Inflammatory macrophage treated with lipopolysaccharide for 1 hour (primary cell): ENCODE measurements at places on chromosomes 2 and 18.

GRCh38 chr2:49715597-49715996 is 561.3 kb upstream of the FSHR start:
- DNase-seq, result no peak

DNA sequence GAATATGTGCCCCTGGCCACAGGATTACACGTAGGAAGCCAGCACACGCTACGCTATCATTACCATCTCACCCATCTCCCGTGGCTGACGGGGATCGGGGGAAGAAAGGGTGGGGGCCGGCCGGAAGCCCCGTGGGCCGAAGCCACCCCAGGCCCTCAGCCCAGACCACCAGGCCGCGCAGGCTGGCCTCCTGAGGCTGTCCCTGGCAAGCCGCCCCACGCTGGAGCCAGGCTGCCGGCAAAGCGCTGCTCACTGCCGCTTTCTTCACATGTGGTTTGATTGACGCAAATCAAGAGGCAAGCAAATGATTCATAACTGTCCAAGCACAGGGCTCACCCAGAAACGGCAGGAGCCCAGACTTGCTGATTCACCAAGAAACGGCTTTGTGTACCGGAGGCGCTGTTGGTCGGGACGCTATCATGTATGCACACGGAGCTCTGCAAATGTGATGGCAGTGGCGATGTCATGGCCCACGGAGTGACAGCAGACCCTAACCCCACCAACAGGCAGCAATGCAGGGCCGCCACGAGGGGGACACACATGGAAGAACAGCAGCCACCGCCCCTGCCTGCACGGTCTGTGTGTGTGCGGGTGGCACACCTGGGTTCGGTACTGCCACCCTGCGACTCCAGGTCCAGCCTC is 125.7 kb downstream of the HDAC4 start:
- DNase-seq, result peak; percentile 92

GRCh38 chr2:233353101-233353768 is 1.1 kb upstream of the DGKD start:
- no peak for DNase-seq

- no peak for DNase-seq
These were observed 322.6 kb downstream of the PRKCE start for GRCh38 chr2:45974056-45974455.

- DNase-seq, result no peak
These were observed 342.3 kb upstream of the MYT1L start for GRCh38 chr2:2673406-2673805.

GRCh38 chr2:126448611-126449010 is 207.3 kb upstream of the GYPC start:
- no peak for DNase-seq

- no peak for DNase-seq
These were observed 321.5 kb downstream of the FBXO15 start for GRCh38 chr18:73826098-73826497.

DNA sequence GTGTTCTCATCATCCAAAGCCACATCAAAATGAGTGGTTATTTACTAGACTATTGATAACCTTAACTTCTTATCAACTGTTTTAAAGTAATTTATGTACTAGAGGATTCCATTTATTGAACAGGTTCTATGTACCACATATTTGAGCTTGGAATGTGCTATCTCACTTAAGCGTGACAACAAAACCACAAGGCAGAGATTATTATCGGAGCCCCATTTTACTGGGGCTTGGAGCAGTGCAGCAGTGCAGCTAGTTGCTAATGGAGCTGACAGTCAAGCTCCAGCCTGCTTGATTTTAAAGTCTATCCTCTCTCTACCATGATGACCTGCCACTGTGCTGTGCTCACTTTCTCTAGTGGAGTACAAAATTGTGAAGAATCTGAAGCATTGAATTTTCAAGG is 24.6 kb downstream of the GCG start:
- DNase-seq, result no peak

DNA sequence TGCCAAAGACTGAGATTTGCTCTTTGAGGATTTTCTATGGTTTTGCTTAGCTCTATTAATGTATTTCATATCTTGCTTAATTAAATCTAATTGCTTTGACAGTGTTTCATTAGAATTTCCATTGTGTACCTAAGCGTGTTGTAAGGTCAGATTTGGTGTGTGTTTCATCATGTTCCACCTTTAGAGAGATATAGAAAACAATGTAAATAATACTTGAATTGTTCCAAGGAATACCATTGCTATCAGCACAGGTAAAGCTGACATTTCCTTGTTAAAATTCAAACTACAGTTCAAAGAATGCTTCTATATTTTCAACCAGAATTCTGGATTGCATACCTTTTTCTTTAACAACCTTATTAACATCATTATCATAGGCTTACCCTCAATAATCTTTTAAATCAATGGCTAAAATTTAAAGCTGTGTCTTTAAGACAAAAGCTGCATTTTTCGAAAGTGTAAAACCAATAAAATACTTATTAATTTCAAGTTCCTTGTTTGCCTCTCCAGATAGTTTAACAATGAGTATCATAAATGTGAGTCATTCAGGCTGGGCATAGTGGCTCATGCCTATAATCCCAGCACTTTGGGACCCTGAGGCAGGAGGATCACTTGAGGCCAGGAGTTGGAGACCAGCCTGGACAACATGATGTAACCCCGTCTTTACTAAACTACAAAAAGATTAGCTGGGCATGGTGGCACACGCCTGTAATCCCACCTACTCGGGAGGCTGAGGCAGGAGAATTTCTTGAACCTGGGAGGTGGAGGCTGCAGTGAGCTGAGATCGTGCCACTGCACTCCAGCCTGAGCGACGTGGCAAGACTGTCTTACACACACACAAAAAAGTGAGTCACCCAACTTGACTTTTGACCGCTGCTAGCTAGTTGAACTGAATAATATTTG is 188.0 kb upstream of the PKDCC start:
- no peak for DNase-seq

DNA sequence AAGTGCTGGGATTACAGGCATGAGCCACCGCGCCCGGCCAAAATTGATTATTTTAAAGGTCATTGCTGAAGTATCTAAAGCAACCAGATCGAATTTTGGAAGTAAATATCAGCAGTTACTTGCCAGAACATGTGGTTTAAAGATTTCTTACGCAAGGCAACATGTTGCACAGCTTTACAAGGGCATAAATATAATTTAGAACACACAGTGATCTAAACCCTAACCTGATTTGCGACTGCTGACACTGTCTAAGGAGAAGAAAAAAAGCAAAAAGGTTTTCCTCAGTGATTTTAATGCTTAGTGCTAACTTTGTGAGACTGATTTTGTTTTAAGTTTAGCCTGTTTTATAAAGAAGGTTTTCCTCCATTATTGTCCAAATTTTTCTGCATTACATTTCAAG is 569.9 kb upstream of the LINC00305 start:
- no peak for DNase-seq

- DNase-seq, result no peak
These were observed at the start of gene GPR148 for GRCh38 chr2:130728549-130729316. Gene GPR148, plus strand, starts transcription at chr2:130729070. Its CDS starts 82 bp downstream, at chr2:130729152.

DNA sequence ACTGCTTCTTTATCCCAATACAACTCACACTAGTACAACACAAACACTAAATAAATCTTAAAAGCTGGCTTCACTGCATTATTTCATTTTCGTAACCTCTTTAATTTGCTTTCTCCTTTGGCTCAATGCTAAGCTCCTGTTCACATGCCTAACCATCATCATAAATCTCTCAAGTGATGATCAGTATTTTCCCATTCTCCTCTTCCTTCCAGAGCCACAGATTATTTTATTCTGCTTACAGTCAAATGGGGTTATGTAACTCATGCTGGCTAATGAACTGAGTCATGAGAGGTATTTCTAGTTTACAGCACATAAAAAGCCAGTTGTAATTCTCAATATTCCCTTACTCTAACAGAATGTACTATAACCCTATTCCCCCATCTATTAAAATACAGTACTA is 350.4 kb upstream of the ZC3H15 start:
- DNase-seq, result no peak

GRCh38 chr2:178912416-178913048 is 105.3 kb upstream of the TTN start:
- peak; percentile 13 for DNase-seq

GRCh38 chr2:174716785-174717184 is 47.5 kb downstream of the CHRNA1 start:
- no peak for DNase-seq

- DNase-seq, result no peak
These were observed 18.5 kb upstream of the IL36G start for GRCh38 chr2:112959109-112959812.

- peak; percentile 38 for DNase-seq
These were observed 1.1 kb upstream of the SEH1L start for GRCh38 chr18:12946549-12947284.

- peak; percentile 7 for DNase-seq
These were observed 12.6 kb upstream of the LONRF2 start for GRCh38 chr2:100334929-100335328.

DNA sequence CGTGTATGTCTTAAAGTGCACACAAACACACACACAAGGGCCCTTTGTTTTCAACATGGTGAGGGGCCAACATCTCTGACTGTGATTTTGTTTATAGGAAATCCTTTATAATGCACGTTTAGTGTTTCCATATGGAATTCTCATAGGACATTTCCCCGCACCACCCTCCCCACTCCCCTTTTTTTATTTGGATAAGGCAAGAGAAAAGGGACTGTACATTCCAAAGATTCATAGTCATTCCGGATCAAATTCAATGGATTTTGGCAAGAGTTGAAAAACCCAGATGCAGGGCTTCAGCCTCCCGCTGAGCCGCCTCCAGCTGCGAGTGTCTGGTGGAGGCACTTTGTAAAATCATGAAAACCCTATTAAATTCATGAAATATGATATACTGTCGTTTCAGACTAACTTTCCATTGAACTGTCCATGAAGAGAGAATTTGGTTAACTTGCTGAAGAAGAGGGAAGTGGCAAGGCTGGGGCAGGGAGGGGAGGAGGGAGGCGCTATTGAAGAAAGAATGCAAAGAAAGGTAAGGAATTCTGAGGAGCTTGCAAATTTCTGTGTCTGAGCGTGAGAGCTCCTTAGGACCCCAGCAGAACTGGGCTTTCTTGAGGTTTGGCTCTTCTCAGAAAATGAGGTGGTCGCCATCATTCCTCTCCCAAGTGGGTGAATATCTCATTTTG is 25.8 kb upstream of the SLC14A2 start:
- no peak for DNase-seq

DNA sequence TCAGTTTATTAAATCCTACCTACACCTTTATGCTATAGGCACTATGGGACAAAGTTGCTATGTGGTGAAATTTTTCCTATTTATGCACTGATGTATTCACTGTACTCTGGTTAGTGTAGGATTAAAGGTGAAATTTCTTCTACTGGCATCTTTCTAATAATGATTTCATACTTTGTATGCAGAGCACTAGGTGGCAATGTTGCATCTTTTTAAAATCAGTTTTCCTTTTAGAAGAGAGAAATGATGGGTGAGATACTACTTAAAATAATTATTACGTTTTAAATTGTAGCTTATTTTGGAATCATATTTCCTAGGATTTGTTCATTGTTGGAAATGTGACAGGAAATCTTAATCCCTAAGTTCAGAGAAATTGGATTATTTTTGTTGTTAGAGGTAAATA is 150.9 kb downstream of the CD8B2 start:
- no peak for DNase-seq

DNA sequence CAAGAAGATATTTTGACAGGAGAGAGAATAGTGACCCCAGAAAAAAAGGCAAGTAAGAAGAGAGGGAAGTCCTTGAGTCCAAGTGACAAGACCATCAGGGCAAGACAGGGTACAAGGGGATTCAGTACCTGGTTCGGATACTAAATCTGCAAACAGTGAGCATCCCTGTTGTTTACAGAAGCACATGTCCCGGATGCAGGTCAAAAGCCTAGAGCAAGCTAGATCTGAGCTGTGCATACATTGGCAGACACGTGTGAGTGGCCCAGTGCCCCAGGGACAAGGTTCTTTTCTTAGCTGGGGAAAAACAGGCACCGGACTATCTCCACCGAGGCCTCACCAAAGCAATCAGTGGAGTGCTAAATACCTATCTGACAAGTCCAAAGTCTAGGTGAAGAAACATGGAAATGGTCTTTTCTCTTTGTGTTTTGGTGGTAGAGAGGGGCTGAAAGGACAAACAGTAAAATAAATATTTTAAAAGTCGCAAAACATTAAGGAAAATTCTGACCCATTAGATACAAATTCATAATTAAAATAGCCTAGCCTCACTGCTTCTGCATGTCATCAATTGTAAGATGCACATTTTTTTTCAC is 165.2 kb downstream of the SUCLG1 start:
- DNase-seq, result no peak

DNA sequence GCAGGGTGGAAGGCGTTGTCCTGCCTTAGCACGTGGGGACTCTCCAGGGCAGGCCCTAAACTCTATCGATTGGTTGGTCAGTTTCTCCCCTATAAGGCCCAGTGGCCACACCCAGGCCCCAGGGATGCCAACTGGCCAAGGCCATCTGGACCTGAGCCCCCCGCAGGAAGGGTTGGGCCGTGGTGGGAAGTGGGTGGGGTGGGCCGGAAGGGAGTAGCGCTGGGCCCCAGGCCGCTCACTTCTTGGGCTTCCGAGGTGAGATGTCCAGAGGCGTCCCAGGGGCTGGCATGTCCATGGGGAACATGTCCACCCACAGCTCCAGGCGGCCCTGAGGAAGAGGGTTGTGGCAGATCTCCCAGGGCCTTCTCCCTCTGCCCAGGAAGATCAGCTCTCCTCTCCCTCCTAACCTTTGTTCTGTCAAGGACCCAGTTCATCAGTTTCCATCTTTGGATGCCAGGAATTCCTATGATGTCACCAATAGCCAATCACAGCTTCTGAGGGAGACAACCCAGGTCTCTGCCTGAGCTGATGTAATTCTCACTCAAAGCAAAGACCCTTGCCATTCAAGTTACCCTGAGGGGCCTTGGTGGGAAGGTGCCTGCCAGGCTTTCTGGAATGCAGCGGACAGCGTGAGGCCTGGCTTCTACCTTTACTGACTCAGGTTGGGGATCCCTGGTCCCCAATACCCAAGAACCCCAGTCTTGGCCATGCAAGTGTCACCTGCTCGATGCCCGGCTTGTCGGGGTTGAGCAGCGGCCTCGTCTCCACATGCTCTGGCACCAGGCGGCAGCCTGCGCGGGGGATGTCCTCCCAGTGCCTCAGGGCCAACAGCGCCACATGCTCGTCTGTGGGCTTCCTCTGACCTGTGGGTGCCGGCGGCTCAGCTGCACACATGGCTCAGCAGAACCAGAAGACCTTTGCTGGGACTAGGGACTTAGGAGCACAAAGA is 14.4 kb downstream of the OTOF start:
- no peak for DNase-seq

DNA sequence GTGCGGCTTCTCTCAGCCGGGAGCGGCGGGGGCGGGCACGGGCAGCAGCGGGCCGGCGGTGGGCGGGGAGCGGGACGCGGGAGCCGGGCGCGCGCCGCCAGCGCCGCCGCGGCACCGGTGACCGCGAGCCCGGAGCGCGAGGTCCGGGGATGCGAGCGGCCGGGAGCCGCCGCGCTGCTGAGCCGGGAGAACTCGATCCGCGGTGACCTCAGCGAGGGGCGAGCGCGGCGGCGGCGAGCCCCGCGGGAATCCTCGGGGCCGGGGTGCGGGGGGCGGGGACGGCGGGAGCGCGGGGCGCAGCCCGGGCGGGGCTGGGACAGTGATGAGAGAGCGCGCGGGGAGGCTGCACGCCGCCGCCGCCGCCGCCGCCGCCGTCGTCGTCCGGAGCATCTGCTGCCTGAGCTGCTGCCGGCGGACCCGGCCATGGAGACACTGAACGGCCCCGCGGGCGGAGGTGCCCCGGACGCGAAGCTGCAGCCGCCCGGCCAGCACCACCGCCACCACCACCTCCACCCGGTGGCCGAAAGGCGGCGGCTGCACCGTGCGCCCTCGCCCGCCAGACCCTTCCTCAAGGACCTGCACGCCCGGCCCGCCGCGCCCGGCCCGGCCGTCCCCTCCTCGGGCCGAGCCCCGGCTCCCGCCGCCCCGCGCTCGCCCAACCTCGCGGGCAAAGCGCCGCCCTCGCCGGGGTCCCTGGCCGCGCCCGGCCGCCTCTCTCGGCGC is at the start of gene MTCL1:
Gene MTCL1 (plus strand): TSS at position 319 of the 723 bp plus-strand sequence. CDS start 105 bp downstream, at position 424.
- DNase-seq, result no peak
